ENCODE measurements at places on chromosomes 5 and 9.

DNA sequence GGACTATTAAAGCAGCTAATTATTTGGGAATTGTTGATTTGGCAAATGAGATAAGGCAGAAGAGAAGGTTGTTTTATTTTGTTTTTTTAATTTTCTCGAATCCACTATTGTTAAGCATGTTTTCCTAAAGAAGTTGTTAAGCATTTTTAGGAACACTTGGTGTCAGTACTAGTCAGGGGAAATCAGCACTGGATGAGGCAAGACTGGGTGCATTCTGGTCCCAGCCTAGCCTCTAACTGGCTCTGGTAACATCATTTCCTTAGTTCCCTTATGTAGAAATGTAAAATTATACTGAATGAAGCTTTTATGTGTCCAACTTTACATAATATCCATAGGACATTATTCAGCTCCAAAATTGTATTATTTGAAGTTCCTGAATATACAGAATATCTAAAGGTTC lies 196.1 kb downstream of the PCSK5 start:
- no peak overlapping the region for H3K27ac ChIP-seq
- no peaks in the 10 kb centered on the region for H3K4me1 ChIP-seq
- no peaks in the 10 kb centered on the region for H3K36me3 ChIP-seq
- DNase-seq, result no peak

DNA sequence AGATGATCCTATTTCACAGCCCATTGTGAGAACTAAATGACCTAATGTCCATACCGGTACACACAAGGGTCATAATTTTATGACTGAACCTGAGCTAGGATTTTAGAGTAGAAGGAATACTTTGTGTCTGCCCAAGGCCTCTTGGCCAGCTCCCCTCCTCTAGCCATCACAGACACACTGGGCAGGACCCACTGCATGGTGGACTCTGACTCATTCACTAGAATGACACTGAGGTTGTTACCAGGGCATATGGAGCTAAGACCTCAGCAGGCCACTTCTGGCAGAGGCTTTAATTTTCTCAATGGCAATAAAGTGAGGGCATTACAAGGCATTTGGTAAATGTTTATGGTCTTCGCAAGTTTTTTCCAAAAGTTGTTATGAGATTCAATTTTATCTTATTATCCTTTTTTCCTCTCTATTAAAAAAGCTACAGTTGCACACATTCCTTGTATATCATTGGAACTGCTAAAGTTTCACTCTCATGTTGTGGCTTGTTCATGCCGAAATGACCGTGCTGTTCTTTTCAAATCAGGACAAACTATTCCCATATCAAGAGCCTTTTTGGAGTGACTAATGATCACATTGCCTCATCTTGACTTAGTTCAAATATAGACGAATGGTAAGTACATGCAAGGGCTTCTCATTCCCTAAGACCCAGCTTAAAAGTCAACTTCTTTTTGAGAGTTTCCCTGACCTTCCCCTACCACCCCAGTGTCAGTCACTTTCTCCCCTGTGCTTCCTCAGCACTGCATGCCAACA lies 595.7 kb downstream of the ACTL7B start:
- H3K4me1 ChIP-seq, result no peaks in the 10 kb centered on the region
- H3K36me3 ChIP-seq, result no peaks in the 10 kb centered on the region
- peaks cover 3% of the 10 kb centered on the region for H3K27me3 ChIP-seq

- H3K4me1 ChIP-seq, result no peaks in the 10 kb centered on the region
- DNase-seq, result no peak
- peaks cover 5% of the 10 kb centered on the region for H3K36me3 ChIP-seq
- H3K27ac ChIP-seq, result no peak overlapping the region
- no peak overlapping the region for H3K4me3 ChIP-seq
Observed at GRCh38 chr5:65261499-65261898, 220.2 kb downstream of the ADAMTS6 start.

DNA sequence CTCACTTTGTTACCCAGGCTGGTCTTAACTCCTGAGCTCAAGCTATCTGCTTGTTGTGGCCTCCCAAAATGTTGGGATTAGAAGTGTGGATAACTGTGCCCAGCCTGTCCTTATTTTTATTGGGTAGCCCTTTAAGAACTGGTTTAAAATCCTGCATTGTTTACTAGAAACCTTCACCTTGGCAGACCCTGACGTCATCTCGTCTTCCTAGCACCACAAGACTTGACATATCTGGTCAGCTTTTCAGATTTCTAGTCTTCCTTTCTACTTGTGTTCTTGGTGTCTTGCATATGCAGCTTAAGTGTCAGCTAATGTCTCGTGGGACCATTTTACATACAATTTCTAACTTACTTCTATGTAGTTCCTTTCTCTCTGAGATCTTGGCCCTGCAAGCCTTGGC lies 258.9 kb downstream of the IZUMO3 start:
- H3K36me3 ChIP-seq, result no peaks in the 10 kb centered on the region
- no peaks in the 10 kb centered on the region for H3K27me3 ChIP-seq
- H3K4me3 ChIP-seq, result no peak overlapping the region
- H3K4me1 ChIP-seq, result no peaks in the 10 kb centered on the region

GRCh38 chr9:73162987-73163768 lies 11.5 kb downstream of the ANXA1 start:
- no peak for DNase-seq
- H3K27ac ChIP-seq, result no peak overlapping the region
- no peak overlapping the region for H3K4me3 ChIP-seq
- no peaks in the 10 kb centered on the region for H3K27me3 ChIP-seq
- H3K36me3 ChIP-seq, result no peaks in the 10 kb centered on the region

GRCh38 chr5:8550921-8551320 lies 682.0 kb downstream of the MTRR start:
- no peaks in the 10 kb centered on the region for H3K4me1 ChIP-seq
- no peaks in the 10 kb centered on the region for H3K36me3 ChIP-seq
- no peak for DNase-seq
- H3K4me3 ChIP-seq, result no peak overlapping the region

GRCh38 chr9:36836486-36836885 lies 197.6 kb downstream of the PAX5 start:
- no peaks in the 10 kb centered on the region for H3K27me3 ChIP-seq
- no peak overlapping the region for H3K4me3 ChIP-seq
- no peak for DNase-seq
- H3K4me1 ChIP-seq, result peaks cover 61% of the 10 kb centered on the region

- H3K4me3 ChIP-seq, result no peak overlapping the region
- no peak overlapping the region for H3K27ac ChIP-seq
- H3K36me3 ChIP-seq, result peaks cover 16% of the 10 kb centered on the region
- no peak for DNase-seq
Observed at GRCh38 chr5:79267180-79267579, 31.2 kb downstream of the JMY start.

DNA sequence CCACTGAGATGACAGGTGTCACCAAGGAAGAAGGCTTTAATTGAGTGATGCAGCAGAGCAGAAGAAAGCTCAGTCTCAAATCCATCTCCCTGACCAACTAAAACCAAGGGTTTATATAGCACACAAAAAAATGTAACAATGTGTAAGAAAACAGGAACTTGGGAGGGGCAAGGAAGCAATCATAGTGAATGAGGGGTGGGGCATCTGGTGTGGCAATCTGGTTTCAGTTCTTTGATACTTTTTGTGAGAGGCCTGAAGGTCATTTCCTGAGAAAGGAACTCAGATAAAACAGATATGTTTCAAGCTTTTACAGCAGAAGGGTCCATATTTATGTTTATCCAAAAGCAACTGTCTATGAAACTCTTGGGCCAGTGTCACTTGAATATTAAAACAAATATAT lies 19.7 kb downstream of the CD180 start:
- H3K4me3 ChIP-seq, result no peak overlapping the region
- peaks cover 45% of the 10 kb centered on the region for H3K4me1 ChIP-seq
- peaks cover 57% of the 10 kb centered on the region for H3K36me3 ChIP-seq
- peak overlapping the region; percentile 33 for H3K27ac ChIP-seq

- H3K36me3 ChIP-seq, result no peaks in the 10 kb centered on the region
- peaks cover 15% of the 10 kb centered on the region for H3K27me3 ChIP-seq
- H3K27ac ChIP-seq, result no peak overlapping the region
Observed at GRCh38 chr5:174741352-174741751, 17.0 kb downstream of the MSX2 start.

- no peak for DNase-seq
- no peaks in the 10 kb centered on the region for H3K27me3 ChIP-seq
- H3K4me3 ChIP-seq, result no peak overlapping the region
Observed at GRCh38 chr5:154380263-154380662, 65.5 kb upstream of the SAP30L start.

DNA sequence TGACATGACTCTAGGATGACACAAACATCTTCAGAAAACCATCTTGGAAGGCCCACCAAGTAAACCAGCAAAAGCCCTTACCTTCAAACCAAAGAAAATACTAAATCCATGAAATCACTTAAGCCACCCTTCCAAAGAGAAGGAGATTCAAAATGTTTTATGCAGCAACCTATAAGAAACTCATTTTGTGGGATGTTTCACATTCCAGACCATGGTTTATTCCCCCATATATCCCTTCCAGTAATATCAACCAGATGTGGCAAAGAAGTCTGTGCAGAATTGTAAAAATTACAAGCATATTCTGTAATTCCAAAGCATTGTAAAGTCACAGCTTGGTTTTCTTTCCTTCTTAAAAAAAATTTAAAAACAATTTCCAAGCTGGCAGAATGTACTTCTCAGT lies 117.4 kb downstream of the SLIT3 start:
- no peak overlapping the region for H3K27ac ChIP-seq
- H3K36me3 ChIP-seq, result no peaks in the 10 kb centered on the region
- H3K4me1 ChIP-seq, result no peaks in the 10 kb centered on the region
- DNase-seq, result no peak

DNA sequence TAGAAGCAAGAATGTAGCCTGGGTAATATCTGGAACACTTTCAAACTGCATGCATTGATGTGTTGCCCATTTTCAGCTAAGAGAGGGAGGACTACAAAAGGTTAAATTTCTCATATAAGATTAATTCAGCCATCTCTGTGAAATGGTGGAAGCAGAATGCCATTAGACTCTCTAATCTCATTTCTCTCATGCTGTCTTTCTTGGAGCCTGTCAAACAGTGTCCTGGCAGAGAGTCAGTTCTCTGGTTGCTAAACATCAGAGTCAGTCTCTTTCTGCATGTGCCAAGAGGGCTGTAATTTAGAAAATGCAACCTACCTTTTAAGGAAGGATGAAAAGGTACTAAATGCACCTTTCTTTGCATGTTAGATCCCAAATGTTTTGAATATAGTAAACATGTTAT lies 910 bp upstream of the GARNL3 start:
- H3K27ac ChIP-seq, result no peak overlapping the region
- H3K4me1 ChIP-seq, result no peaks in the 10 kb centered on the region
- H3K36me3 ChIP-seq, result no peaks in the 10 kb centered on the region
- no peak for DNase-seq
- no peaks in the 10 kb centered on the region for H3K27me3 ChIP-seq

- H3K36me3 ChIP-seq, result no peaks in the 10 kb centered on the region
- H3K27ac ChIP-seq, result no peak overlapping the region
- H3K4me1 ChIP-seq, result no peaks in the 10 kb centered on the region
- no peak for DNase-seq
- H3K27me3 ChIP-seq, result peaks cover 6% of the 10 kb centered on the region
- H3K4me3 ChIP-seq, result no peak overlapping the region
Observed at GRCh38 chr5:87004101-87004500, 263.6 kb upstream of the RASA1 start.

Measured in activated B cell treated with CpG ODN at 0.5 μM for 24 hours (primary cell).